ENCODE measurements at places on chromosomes 11 and 22. TPM values are rescaled to one million over a fixed set of nuclear protein-coding genes. Genes with fewer than 3 reads are reported as not detected.

DNA sequence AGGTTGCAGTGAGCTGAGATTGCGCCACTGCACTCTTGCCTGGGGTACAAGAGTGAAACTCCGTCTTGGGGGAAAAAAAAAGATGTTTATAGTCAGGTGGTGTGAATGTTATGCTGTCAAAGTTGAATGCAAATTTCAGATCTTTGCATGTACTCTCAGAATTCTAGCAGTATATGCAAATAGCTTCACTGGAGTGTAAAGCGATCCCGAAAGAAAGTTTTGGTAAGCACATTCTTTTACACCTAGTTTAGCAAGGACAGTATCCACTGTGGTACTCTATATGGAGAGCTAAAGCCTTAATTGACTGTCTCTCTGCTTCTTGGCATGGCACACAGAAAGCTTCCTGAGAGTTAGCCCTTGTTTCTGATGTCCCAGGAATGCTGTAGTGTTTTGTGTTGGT lies 4.0 kb downstream of the JAM3 start:
- H3K4me3 ChIP-seq, result no peak overlapping the region
- DNase-seq, result no peak
- peaks cover 2% of the 10 kb centered on the region for H3K36me3 ChIP-seq

DNA sequence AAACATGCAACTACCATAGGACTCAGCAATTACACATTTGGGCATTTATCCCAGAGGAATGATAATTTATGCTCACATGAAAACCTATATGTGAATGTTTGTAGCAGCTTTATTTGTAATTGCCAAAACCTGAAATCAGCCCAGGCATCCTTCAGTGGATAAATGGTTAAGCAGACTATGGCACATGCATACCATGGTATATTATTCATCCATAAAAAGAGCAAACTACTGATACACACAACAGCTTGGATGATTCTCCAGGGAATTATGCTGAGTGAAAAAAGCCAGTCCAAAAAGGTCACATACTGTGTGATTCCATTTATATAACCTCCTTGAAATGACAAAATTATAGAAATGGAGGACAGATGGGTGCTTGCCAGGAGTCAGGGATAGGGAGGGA lies 86.7 kb downstream of the ALX4 start:
- H3K27me3 ChIP-seq, result no peaks in the 10 kb centered on the region
- DNase-seq, result no peak
- peaks cover 11% of the 10 kb centered on the region for H3K4me1 ChIP-seq
- peaks cover 7% of the 10 kb centered on the region for H3K36me3 ChIP-seq
- no peak overlapping the region for H3K4me3 ChIP-seq

- peak overlapping the region; percentile 87 for H3K4me3 ChIP-seq
- H3K4me1 ChIP-seq, result peaks cover 56% of the 10 kb centered on the region
- no peak for DNase-seq
- H3K36me3 ChIP-seq, result peaks cover 8% of the 10 kb centered on the region
- peak overlapping the region; percentile 97 for H3K27ac ChIP-seq
These were observed 1.1 kb downstream of the THAP12 start for GRCh38 chr11:76379807-76380158.

DNA sequence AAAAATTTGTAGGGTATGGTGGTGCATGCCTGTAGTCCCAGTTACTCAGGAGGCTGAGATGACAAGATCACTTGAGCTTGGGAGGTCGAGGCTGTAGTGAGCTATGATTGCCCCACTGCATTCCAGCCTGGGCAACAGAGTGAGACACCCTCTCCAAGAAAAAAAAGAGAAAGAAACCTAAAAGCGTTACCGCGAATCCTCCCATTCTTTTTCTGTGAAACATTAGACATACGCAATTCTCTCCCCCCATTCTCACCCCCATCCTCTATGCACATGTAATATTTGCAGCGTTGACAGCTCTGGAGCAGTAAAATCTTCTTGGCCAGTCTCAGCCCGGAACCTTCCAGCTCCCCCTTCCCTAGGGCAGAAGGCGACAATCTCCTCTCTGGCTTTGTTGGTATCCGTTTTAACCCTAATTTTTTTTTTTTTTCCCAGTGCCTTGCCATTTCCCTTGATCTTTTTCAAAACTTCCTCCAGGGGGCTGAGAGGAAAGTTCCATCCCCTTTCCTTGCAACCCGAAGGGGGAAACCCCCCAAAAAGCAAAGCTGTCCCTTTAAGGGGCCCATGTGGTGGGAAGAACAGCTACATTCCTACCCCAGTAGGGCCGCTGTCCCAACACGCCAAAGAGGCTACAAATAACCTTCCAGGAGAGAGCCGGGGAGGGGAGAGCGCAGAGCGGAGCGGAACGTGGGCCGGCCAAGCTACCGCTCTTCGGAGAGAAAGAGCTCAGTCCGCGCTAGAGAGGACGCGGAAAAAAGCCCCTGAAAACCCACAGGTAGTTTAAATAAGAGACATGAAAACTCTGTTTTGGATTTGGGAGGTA lies 1.9 kb downstream of the LRP4 start:
- H3K27ac ChIP-seq, result no peak overlapping the region
- H3K4me3 ChIP-seq, result peak overlapping the region; percentile 69
- peak; percentile 37 for DNase-seq
- H3K4me1 ChIP-seq, result peaks cover 23% of the 10 kb centered on the region
- H3K27me3 ChIP-seq, result peaks cover 50% of the 10 kb centered on the region
- H3K36me3 ChIP-seq, result no peaks in the 10 kb centered on the region

GRCh38 chr22:44266796-44267760 lies 45.7 kb downstream of the SHISAL1 start:
- no peaks in the 10 kb centered on the region for H3K36me3 ChIP-seq
- H3K4me1 ChIP-seq, result no peaks in the 10 kb centered on the region
- no peak for DNase-seq
- no peaks in the 10 kb centered on the region for H3K27me3 ChIP-seq
- H3K4me3 ChIP-seq, result no peak overlapping the region
- no peak overlapping the region for H3K27ac ChIP-seq

GRCh38 chr22:21570398-21570797 lies 2.9 kb downstream of the UBE2L3 start:
- H3K27me3 ChIP-seq, result no peaks in the 10 kb centered on the region
- peaks cover 61% of the 10 kb centered on the region for H3K4me1 ChIP-seq
- H3K27ac ChIP-seq, result peak overlapping the region; percentile 52
- H3K4me3 ChIP-seq, result peak overlapping the region; percentile 8
- H3K36me3 ChIP-seq, result peaks cover 28% of the 10 kb centered on the region
- no peak for DNase-seq

DNA sequence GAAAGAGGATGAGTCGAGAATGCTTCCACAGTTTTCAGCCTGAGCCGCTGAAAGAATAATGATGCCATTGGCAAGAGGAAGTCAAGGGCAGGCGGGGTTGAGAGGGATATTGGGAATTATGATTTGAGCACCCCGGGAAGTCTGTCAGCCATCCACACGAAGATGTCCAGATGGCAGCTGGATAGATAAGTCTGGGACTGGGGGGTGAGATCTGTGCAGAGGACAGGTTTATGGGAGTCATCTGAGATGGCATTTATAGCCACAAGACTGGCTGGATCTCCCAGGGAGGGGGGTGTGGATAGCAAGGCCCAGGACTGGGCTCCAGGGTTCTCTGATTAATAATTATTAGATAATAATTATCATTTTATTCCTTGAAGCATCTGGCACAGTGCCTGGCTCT lies 5.1 kb upstream of the STIP1 start:
- H3K4me3 ChIP-seq, result no peak overlapping the region
- H3K27ac ChIP-seq, result no peak overlapping the region
- peaks cover 34% of the 10 kb centered on the region for H3K4me1 ChIP-seq
- DNase-seq, result no peak

- DNase-seq, result no peak
- H3K27ac ChIP-seq, result no peak overlapping the region
- H3K4me3 ChIP-seq, result no peak overlapping the region
These were observed 2.4 kb downstream of the LARGE1 start for GRCh38 chr22:33917744-33918406.

The RTN4RL2 gene
- total RNA-seq, result 0.23 TPM

The SCN2B gene
- not detected for total RNA-seq

The OR8D4 gene
- total RNA-seq, result not detected

The OR6X1 gene
- not detected for total RNA-seq

The NFAM1 gene
- 0.16 TPM for total RNA-seq

The HPS5 gene
- total RNA-seq, result 17.2 TPM

The SLC15A3 gene
- 3.9 TPM for total RNA-seq

The GALNT18 gene
- 6.8 TPM for total RNA-seq

The FBXO3 gene
- 11.5 TPM for total RNA-seq
